ENCODE measurements at places on chromosomes 3 and 15.

- DNase-seq = no peak
These were observed 336.1 kb downstream of the FOXP1 start for GRCh38 chr3:71247221-71247957.

DNA sequence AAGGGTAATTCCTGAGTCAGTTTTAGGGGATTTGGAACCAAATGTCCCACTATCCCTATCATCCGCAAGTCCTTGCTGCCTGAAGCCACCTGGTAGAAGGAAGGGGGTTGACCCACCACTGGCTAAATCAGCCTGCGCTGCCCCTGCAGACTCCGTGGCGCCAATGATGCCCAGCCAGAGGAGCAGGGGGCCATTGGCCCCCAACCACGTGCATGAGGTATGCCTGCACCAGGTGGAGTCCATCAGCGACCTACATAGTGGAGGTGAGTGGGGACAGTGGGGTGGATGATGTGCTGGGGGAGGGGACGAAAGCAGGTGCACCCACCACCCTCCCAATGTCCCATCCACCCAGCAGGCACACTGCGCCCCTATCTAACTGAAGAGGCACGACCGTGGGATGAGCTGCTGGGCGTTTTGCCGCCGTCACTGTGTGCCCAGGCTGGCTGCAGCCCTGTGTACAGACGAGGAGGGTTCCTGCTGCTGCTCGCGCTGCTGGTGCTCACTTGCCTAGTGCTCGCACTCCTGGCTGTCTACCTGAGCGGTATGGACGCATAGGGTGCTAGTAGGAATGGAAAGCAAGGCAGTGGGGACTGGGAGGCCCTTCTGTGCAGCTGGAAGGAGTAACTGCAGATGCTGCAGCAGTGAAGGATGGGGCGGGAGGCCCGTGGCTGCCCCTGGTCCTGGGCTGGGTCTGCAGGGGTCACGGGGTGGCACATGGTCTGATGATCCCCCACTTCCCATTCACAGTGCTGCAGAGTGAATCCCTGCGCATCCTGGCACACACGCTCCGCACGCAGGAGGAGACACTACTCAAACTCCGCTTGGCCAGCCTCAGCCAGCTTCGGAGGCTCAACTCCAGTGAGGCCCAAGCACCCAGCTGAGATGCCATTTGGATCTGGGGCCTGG, 5.7 kb downstream of the IFRD2 start:
- DNase-seq = no peak

- no peak for DNase-seq
These were observed 19.4 kb upstream of the SLC41A3 start for GRCh38 chr3:126103121-126104027.

DNA sequence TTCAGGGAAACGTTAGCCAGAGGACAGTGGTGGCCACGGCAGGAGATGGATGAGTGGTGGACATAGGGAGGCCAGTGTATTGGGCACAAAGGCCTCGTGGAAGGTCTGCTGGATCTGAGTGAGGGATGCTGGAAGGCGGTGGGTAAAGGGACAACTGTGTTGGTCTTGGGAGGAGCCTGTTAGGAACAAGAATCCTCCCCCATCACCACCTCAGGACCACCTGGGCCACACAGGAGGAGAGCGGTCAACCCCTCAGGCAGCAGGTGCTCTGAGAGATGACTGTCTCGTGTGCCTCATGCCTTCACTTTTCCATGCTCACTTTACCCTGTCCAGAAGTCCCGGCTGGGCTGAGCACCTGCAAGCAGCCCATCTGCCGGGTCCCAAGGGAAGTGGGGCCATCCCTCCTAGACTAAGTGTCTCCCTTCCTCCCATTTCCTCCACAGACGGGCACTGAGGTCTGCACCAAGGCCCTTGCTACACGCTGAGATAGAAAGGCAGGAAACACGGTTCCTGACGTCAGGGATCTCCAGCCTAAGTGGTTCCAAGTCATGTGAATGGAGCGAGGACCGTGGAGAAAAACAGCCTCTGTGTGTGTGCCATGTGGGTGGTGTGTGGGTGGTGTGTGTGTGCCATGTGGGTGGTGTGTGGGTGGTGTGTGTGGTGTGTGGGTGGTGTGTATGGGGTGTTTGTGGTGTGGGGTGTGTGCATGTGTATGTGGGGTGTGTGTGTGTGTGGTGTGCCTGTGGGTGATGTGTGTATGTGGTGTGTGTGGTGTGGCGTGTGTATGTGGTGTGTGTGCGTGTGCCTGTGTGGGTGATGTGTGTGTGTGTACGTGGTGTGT, 47.8 kb upstream of the CTSH start:
- DNase-seq = no peak

GRCh38 chr3:100647657-100648056, 38.3 kb downstream of the ADGRG7 start:
- no peak for DNase-seq

GRCh38 chr3:119418641-119419040, 44.8 kb downstream of the TMEM39A start:
- no peak for DNase-seq

GRCh38 chr3:45472795-45473194, 84.4 kb downstream of the LARS2 start:
- no peak for DNase-seq

GRCh38 chr3:127323581-127323980, 35.7 kb upstream of the PRR20G start:
- no peak for DNase-seq

Data from stimulated activated CD4-positive, alpha-beta T cell treated with anti-CD3 and anti-CD28 coated beads, TNF-alpha, amount 100 ng/mL, for 48 hours (primary cell).